ENCODE measurements at places on chromosomes 12 and 14. TPM values are rescaled to one million over a fixed set of nuclear protein-coding genes. Genes with fewer than 3 reads are reported as not detected.

GRCh38 chr12:87140262-87140661 is 884.1 kb upstream of the MGAT4C start:
- DNase-seq: no peak

- DNase-seq: no peak
Observed at GRCh38 chr12:131933387-131933786, 4.3 kb downstream of the PUS1 start.

AQP2 gene
- total RNA-seq: not detected

MYRFL gene
- 0.09 TPM for total RNA-seq

GRCh38 chr12:116459916-116460663 is 99.1 kb upstream of the MAP1LC3B2 start:
- no peak for DNase-seq

DNA sequence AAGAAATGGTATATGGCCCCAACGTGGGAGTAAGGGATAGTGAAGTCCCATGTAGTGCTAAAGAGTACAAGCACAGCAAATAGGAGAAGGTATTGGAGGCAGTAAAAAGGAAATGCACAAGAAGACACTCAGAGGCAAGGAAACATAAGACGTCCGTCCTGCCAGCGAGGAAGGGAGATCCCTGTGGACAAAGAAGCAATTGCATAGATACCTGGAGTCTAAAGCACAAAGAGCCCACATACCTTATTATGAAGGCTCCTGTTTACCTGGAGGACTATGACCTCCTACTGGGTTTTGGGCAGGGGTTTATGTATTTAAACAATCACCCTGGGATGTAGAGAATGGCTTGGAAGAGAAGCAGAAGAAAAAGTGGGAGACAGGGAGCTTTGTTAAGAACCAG is 341.2 kb upstream of the DCN start:
- DNase-seq: no peak

IQSEC3 gene
- 0.06 TPM for total RNA-seq

- DNase-seq: no peak
Observed at GRCh38 chr14:67483579-67484285, 4.8 kb downstream of the TMEM229B start.

DNA sequence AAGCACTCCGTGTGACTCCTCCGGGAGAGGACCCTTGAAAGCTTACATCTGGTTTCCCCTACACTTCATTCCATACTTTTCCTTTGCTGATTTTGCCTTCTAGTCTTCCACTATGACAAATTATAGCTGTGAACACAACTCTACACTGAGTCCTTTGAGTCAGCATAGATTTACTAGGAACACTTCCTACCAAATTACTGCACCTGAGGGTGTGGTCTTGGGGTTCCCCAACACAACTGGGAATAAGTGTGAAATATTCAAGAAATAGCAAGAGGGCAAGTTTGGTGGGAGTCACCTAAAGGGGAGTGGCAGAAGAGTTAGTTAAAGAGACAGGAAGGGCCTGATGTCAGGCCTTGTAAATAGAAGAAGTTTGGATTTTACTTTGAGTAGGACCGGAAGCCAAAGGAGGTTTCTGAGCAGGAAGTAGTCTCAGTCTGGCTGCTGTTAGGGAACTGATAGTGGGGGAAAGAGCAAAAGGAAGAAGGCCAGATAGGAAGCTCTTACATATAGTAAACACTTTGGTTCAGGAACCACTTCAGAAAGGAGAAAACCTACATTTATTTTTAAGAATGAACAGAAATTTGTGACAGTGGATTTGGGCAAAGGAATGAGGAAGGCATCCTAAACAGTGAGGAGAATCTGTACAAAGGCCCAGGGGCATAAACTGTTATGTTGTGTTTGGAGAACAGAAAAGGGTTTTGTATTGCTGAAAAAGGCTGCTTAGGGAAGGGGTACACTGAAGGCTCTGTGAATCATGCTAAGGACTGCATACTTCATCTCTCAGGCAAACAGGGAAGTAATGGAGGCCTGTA is 14.2 kb downstream of the SEL1L start:
- no peak for DNase-seq

- no peak for DNase-seq
Observed at GRCh38 chr14:23125011-23125410, 6.0 kb upstream of the CEBPE start.

- DNase-seq: peak; percentile 63
Observed at GRCh38 chr14:63045612-63046320, 508 bp upstream of the KCNH5 start.

- DNase-seq: no peak
Observed at GRCh38 chr12:18837025-18837424, 99.1 kb downstream of the CAPZA3 start.
